Activated CD4-positive, CD25-positive, alpha-beta regulatory T cell (primary cell): ENCODE measurements at places on chromosomes 5 and 9.

- no peak for DNase-seq
Measured at GRCh38 chr9:4102078-4102477, 197.8 kb downstream of the GLIS3 start.

DNA sequence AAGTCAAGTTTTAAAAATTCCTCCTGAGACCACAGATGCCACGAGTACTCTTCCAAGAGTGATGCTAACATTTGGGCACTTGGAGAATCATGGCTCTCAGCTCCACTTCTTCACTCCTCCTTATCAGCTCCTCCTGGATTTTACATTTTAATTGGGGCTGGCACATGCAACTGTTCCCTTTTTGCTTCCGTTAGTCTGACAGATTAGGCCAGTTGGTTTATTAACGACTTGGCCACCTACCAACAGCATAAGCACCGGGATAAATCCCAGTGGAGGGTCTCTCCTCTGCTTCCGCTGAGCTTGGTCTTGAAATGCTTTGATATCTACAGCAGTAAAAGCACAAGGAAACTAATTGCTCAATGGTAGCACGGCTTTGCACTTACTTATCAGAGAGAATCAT, 134.6 kb upstream of the RASEF start:
- DNase-seq: no peak

DNA sequence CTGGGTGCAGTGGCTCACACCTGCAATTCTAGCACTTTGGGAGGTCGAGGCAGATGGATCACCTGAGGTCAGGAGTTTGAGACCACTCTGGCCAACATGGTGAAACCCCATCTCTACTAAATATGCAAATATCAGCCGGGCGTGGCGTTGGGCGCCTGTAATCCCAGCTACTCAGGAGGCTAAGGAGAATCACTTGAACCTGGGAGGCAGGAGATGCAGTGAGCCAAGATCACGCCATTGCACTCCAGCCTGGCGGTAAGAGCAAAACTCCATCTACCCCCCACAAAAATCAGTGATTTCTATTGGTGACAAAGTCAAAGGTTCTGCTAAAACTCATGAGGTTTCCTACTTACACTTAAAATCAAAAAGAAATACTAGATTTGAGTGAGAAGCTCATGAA, 18.8 kb downstream of the CSNK1A1 start:
- no peak for DNase-seq

GRCh38 chr5:40904205-40904993, 4.9 kb upstream of the C7 start:
- DNase-seq: no peak

GRCh38 chr5:142096382-142096781, 12.2 kb upstream of the NDFIP1 start:
- DNase-seq: no peak
